Osteocyte (in vitro differentiated cells): ENCODE measurements at places on chromosomes 11 and 22. TPM values are rescaled to one million over a fixed set of nuclear protein-coding genes. Genes with fewer than 3 reads are reported as not detected.
A peak's percentile ranks its signal among the peaks of the same experiment; 100 is the strongest.

B3GAT1 gene
- total RNA-seq, result 1.6 and 2.4 TPM in 2 replicates

USP2 gene
- 0.11 and 0.24 TPM in 2 replicates for total RNA-seq

SPINDOC gene
- 32.1 and 33.5 TPM in 2 replicates for total RNA-seq

DEUP1 gene
- not detected in 2 replicates for total RNA-seq

UPK3A gene
- not detected in 2 replicates for total RNA-seq

CRYBB2 gene
- not detected in 2 replicates for total RNA-seq

LMNTD2 gene
- total RNA-seq, result 6.0 and 6.4 TPM in 2 replicates

IL17REL gene
- total RNA-seq, result not detected in 2 replicates

SHISA8 gene
- total RNA-seq, result not detected in 2 replicates

ANKK1 gene
- not detected in 2 replicates for total RNA-seq

ANO1 gene
- total RNA-seq, result not detected in 2 replicates

GRCh38 chr11:45087900-45088160 lies 58.6 kb upstream of the PRDM11 start:
- peaks cover 88% of the 10 kb centered on the region for H3K4me1 ChIP-seq
- H3K27ac ChIP-seq, result peak overlapping the region; percentile 96
- peak overlapping the region; percentile 21 for H3K4me3 ChIP-seq
- DNase-seq, result no peak

- H3K36me3 ChIP-seq, result no peaks in the 10 kb centered on the region
- H3K27me3 ChIP-seq, result peaks cover 16% of the 10 kb centered on the region
- H3K4me3 ChIP-seq, result no peak within 1 kb of the TSS
- H3K27ac ChIP-seq, result no peak within 1 kb of the TSS
- H3K4me1 ChIP-seq, result peaks cover 24% of the 10 kb centered on the region
- no peak for DNase-seq
Observed at GRCh38 chr11:57338142-57338541, at the start of gene P2RX3. P2RX3 (plus strand) TSS chr11:57338352; CDS start chr11:57338551, 199 bp downstream.

- DNase-seq, result no peak
- no peaks in the 10 kb centered on the region for H3K27me3 ChIP-seq
- no peak overlapping the region for H3K27ac ChIP-seq
Observed at GRCh38 chr11:103807806-103808205, 228.6 kb upstream of the DDI1 start.

- no peaks in the 10 kb centered on the region for H3K36me3 ChIP-seq
- peaks cover 2% of the 10 kb centered on the region for H3K27me3 ChIP-seq
- no peak overlapping the region for H3K4me3 ChIP-seq
- no peak for DNase-seq
- H3K27ac ChIP-seq, result no peak overlapping the region
Observed at GRCh38 chr11:120800206-120800605, 223.7 kb upstream of the TBCEL start.

GRCh38 chr22:22593964-22594656 lies 35.0 kb upstream of the PRAME start:
- H3K36me3 ChIP-seq, result no peaks in the 10 kb centered on the region
- H3K4me1 ChIP-seq, result no peaks in the 10 kb centered on the region
- DNase-seq, result peak; percentile 56
- peaks cover 31% of the 10 kb centered on the region for H3K27me3 ChIP-seq
- H3K27ac ChIP-seq, result no peak overlapping the region
- H3K4me3 ChIP-seq, result no peak overlapping the region

- H3K27ac ChIP-seq, result no peak overlapping the region
- no peak for DNase-seq
- peak overlapping the region; percentile 61 for H3K4me3 ChIP-seq
- peaks cover 6% of the 10 kb centered on the region for H3K27me3 ChIP-seq
- H3K4me1 ChIP-seq, result peaks cover 5% of the 10 kb centered on the region
Observed at GRCh38 chr22:30541961-30542810, 4.4 kb downstream of the SEC14L6 start.

DNA sequence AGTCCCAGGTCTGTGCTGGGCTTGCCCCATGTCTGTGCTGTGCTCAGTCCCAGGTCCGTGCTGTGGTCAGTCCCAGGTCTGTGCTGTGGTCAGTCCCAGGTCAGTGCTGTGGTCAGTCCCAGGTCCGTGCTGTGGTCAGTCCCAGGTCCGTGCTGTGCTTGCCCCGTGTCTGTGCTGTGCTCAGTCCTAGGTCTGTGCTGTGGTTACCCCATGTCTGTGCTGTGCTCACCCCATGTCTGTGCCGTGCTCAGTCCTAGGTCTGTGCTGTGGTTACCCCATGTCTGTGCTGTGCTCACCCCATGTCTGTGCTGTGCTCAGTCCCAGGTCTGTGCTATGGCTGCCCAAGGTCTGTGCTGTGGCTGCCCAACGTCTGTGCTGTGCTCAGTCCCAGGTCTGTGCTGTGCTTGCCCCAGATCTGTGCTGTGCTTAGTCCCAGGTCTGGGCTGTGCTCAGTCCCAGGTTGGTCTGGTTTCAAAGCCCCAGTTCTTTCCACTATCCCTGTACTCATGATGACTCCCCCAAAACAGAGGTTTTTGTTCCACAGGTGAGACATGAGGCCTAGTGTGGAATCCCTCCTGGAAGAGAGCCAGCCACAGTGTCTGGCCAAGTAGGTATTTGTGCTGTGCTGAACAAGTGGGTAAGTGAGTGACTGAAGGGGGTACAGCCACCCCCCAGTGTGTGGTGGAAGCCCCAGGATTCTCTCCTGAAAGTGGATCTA lies 34.8 kb downstream of the IRAG1 start:
- DNase-seq, result no peak
- H3K27ac ChIP-seq, result peak overlapping the region; percentile 97
- no peaks in the 10 kb centered on the region for H3K36me3 ChIP-seq
- no peaks in the 10 kb centered on the region for H3K27me3 ChIP-seq
- no peak overlapping the region for H3K4me3 ChIP-seq

- H3K36me3 ChIP-seq, result no peaks in the 10 kb centered on the region
- no peak for DNase-seq
- H3K27ac ChIP-seq, result no peak overlapping the region
- H3K27me3 ChIP-seq, result no peaks in the 10 kb centered on the region
Observed at GRCh38 chr11:2420502-2421225, 20.1 kb downstream of the TSSC4 start.

DNA sequence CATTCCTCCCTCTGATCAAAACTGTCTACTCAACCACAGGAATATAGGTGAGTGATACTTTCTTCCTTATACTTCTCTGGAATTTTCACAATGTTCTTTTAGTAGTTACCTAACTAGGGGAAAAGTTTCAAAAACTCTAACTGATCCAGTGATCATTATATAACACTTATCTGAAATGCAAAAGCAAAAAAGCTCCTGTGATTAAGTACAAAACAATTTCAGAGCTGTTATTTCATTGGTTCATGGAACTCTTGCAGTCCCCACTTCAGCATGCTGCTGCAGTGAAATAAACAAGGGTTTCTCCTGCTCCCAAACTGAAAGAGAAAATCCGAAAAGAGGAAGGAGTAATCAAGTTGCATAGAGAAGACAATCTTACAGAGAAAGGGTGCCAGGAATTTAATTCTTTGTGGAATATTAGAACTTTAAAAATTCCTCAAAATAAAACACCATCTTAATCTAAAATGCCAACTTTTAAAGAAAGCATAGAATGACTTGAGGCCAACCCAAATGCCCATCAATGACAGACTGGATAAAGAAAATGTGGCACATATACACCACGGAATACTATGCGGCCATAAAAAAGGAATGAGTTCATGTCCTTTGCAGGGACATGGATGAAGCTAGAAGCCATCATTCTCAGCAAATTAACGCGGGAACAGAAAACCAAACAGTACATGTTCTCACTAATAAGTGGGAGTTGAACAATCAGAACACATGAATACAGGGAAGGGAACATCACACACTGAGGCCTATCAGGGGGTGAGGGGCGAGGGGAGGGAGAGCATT lies 20.3 kb downstream of the PPP2R1B start:
- H3K27ac ChIP-seq, result peak overlapping the region; percentile 82
- peaks cover 55% of the 10 kb centered on the region for H3K36me3 ChIP-seq
- H3K27me3 ChIP-seq, result no peaks in the 10 kb centered on the region
- H3K4me1 ChIP-seq, result peaks cover 24% of the 10 kb centered on the region
- DNase-seq, result no peak

GRCh38 chr11:58866788-58867187 lies 22.3 kb upstream of the GLYATL2 start:
- no peaks in the 10 kb centered on the region for H3K36me3 ChIP-seq
- DNase-seq, result no peak
- no peak overlapping the region for H3K4me3 ChIP-seq
- H3K4me1 ChIP-seq, result no peaks in the 10 kb centered on the region
- no peaks in the 10 kb centered on the region for H3K27me3 ChIP-seq

DNA sequence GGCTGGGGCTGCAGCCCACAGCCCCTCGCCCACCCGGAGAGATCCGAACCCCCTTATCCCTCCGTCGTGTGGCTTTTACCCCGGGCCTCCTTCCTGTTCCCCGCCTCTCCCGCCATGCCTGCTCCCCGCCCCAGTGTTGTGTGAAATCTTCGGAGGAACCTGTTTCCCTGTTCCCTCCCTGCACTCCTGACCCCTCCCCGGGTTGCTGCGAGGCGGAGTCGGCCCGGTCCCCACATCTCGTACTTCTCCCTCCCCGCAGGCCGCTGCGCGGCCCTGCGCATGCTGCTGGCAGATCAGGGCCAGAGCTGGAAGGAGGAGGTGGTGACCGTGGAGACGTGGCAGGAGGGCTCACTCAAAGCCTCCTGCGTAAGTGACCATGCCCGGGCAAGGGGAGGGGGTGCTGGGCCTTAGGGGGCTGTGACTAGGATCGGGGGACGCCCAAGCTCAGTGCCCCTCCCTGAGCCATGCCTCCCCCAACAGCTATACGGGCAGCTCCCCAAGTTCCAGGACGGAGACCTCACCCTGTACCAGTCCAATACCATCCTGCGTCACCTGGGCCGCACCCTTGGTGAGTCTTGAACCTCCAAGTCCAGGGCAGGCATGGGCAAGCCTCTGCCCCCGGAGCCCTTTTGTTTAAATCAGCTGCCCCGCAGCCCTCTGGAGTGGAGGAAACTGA lies 731 bp downstream of the GSTP1 start:
- peak overlapping the region; percentile 86 for H3K4me3 ChIP-seq
- H3K27ac ChIP-seq, result peak overlapping the region; percentile 90
- H3K27me3 ChIP-seq, result peaks cover 27% of the 10 kb centered on the region
- peaks cover 22% of the 10 kb centered on the region for H3K36me3 ChIP-seq
- no peak for DNase-seq

GRCh38 chr11:9980931-9981330 lies 313.1 kb downstream of the SBF2 start:
- peak overlapping the region; percentile 95 for H3K27ac ChIP-seq
- no peaks in the 10 kb centered on the region for H3K27me3 ChIP-seq
- peaks cover 26% of the 10 kb centered on the region for H3K36me3 ChIP-seq
- DNase-seq, result no peak
- peaks cover 59% of the 10 kb centered on the region for H3K4me1 ChIP-seq
- peak overlapping the region; percentile 70 for H3K4me3 ChIP-seq

- H3K27me3 ChIP-seq, result peaks cover 13% of the 10 kb centered on the region
- peaks cover 20% of the 10 kb centered on the region for H3K4me1 ChIP-seq
- no peak overlapping the region for H3K27ac ChIP-seq
- H3K4me3 ChIP-seq, result no peak overlapping the region
- peak; percentile 85 for DNase-seq
Observed at GRCh38 chr22:38927033-38927781, 30.2 kb upstream of the APOBEC3A start.

DNA sequence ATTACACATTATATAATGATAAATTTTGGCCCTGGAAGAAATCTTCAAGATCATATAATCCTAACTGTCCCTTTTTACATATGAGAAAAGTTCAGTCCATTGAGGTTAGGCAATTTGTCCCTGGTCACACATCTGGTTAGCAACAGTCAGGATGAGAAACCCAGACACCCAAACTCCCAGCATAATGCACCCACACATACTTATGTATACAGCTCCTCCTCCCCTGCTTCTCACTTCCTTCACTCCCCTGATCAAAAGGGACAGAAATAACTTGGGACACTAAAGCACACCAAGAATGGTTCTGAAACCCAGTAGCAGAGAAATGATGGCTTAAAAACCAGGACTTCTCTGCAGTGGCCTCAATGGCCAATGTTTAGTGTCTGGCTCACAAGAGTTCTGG lies 11.1 kb downstream of the NUMA1 start:
- no peak for DNase-seq
- peaks cover 44% of the 10 kb centered on the region for H3K4me1 ChIP-seq
- peaks cover 7% of the 10 kb centered on the region for H3K36me3 ChIP-seq
- H3K4me3 ChIP-seq, result no peak overlapping the region

DNA sequence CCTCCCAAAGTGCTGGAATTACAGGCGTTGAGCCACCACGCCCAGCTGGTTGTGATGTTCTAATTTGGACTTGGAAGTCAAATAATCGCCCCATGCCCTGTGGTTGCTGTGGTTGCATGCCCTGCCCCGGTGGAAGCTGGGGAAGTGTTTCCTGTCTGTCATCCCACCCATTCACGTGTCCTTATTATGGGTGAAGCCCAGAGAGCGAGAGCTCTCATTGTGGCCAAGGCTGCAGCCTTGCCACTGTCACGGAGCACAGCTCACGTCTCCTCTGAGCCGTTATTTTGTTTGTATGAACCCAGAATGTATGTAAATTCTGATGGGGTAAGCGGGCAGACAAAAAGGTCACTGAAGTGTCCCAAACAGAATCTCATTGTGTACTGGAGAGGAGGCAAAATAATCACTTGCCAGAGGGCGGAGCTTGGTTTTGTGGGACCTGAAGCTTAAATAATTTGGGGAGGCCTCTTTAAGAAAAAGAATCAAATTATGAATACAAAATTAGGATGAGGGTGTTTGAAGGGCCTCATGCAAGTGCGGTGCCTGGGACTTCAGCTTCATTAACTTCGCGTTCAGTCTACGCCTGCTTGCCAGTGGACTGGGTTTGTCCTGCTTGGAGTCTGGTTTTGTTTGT lies 25.8 kb upstream of the TREH start:
- H3K27me3 ChIP-seq, result peaks cover 10% of the 10 kb centered on the region
- H3K36me3 ChIP-seq, result no peaks in the 10 kb centered on the region
- H3K4me1 ChIP-seq, result no peaks in the 10 kb centered on the region
- no peak overlapping the region for H3K27ac ChIP-seq
- no peak overlapping the region for H3K4me3 ChIP-seq
